Epithelial cell of alveolus of lung (primary cell): ENCODE measurements at places on chromosomes 3 and 15. TPM values are rescaled to one million over a fixed set of nuclear protein-coding genes. Genes with fewer than 3 reads are reported as not detected.

The SLC35G2 gene
- total RNA-seq, result 7.8 and 8.5 TPM in 2 replicates

The EIF5A2 gene
- total RNA-seq, result 7.6 and 12.6 TPM in 2 replicates

The ST6GAL1 gene
- 6.9 and 13.0 TPM in 2 replicates for total RNA-seq

The HESX1 gene
- 0.72 TPM in 1 of 2 replicates, not detected in the other for total RNA-seq

The THPO gene
- 0.39 and 0.56 TPM in 2 replicates for total RNA-seq

The IQCF5 gene
- not detected in 2 replicates for total RNA-seq

The SLC30A4 gene
- 5.5 and 7.0 TPM in 2 replicates for total RNA-seq

The FES gene
- 16.2 and 22.8 TPM in 2 replicates for total RNA-seq

The LYZL4 gene
- not detected in 2 replicates for total RNA-seq

The CYP1A1 gene
- 0.13 and 0.48 TPM in 2 replicates for total RNA-seq

The ARRDC4 gene
- total RNA-seq, result 6.9 and 22.7 TPM in 2 replicates

The GASK1A gene
- total RNA-seq, result 1.1 and 1.2 TPM in 2 replicates

The DCLK3 gene
- 0.39 TPM in 1 of 2 replicates, not detected in the other for total RNA-seq

The CCR9 gene
- total RNA-seq, result not detected in 2 replicates

The TMEM89 gene
- not detected in 2 replicates for total RNA-seq

The CHCHD4 gene
- 13.4 and 17.7 TPM in 2 replicates for total RNA-seq

The INAFM2 gene
- total RNA-seq, result 10.7 and 12.2 TPM in 2 replicates

The EPHA6 gene
- not detected in 2 replicates for total RNA-seq

The CCR1 gene
- 0.08 TPM in 1 of 2 replicates, not detected in the other for total RNA-seq

The CCK gene
- total RNA-seq, result 3.2 and 5.9 TPM in 2 replicates

The C3orf22 gene
- not detected in 2 replicates for total RNA-seq

The RGMA gene
- total RNA-seq, result 1.0 and 5.3 TPM in 2 replicates

The SERPINI2 gene
- not detected in 2 replicates for total RNA-seq

The EIF4E3 gene
- total RNA-seq, result 2.7 and 4.0 TPM in 2 replicates

The UBR1 gene
- 14.1 and 15.8 TPM in 2 replicates for total RNA-seq

The IQSEC1 gene
- 9.6 and 13.9 TPM in 2 replicates for total RNA-seq

The VGLL3 gene
- 12.7 and 43.7 TPM in 2 replicates for total RNA-seq

The PRKCD gene
- total RNA-seq, result 3.9 and 4.2 TPM in 2 replicates

The C3orf85 gene
- not detected in 2 replicates for total RNA-seq

The ATP2B2 gene
- total RNA-seq, result not detected in 2 replicates

The GPR156 gene
- 0.78 and 1.0 TPM in 2 replicates for total RNA-seq

The SCN11A gene
- total RNA-seq, result under 0.01 TPM in 2 replicates

The CLDN18 gene
- not detected in 2 replicates for total RNA-seq

The CNTN3 gene
- total RNA-seq, result 0.78 and 3.4 TPM in 2 replicates

The CCR3 gene
- not detected in 2 replicates for total RNA-seq

The CGNL1 gene
- total RNA-seq, result 0.39 and 0.88 TPM in 2 replicates

The TUSC7 gene
- not detected in 2 replicates for total RNA-seq

The PAQR9 gene
- 0.13 TPM in 1 of 2 replicates, not detected in the other for total RNA-seq

The GOLGA8O gene
- total RNA-seq, result 0.24 TPM in 1 of 2 replicates, not detected in the other

The EPB42 gene
- not detected in 2 replicates for total RNA-seq

The LARP6 gene
- 40.0 and 69.3 TPM in 2 replicates for total RNA-seq

The PLD1 gene
- total RNA-seq, result 12.9 and 14.7 TPM in 2 replicates
